ENCODE measurements at places on chromosomes 2 and 18. TPM values are rescaled to one million over a fixed set of nuclear protein-coding genes. Genes with fewer than 3 reads are reported as not detected.

DNA sequence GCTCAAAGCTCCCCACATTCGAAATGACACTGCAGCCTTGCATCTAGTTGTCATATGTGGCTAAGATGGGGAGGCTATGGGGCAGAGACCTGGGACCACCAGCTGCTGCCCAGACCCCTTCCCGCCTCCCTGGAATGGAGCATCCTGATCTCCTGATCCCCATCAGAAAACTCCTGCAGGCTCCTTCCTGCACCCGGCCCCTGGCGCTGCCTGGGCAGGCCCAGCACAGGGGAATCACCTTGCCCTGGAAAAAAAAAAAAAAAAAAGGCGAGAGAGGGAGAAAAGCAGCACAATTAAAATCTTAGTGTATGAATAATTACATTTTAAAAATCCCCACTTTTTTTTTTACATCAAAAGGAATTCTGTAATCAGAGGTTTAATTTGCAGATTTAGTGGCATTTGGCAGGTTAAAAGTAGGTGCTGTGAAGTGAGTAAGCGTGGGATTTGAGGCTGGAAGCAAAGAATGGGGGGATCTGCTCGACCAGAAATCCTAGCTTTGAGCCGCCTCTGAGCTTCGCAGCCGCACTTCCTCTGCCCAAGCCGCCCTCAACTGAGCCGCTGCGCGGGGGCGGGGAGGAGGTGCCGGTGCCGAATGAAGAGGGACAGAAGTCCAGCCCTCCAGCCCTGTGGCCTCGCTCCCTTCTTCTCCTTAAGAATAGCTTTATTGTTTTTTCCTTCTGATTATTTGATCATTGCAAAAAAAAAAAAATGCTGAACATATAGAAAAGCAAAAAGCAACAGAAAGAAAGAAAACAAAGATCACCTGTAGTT lies 30.0 kb downstream of the THNSL2 start:
- DNase-seq, result peak; percentile 11

GRCh38 chr2:134692499-134692898 lies 26.3 kb downstream of the TMEM163 start:
- DNase-seq, result no peak

DNA sequence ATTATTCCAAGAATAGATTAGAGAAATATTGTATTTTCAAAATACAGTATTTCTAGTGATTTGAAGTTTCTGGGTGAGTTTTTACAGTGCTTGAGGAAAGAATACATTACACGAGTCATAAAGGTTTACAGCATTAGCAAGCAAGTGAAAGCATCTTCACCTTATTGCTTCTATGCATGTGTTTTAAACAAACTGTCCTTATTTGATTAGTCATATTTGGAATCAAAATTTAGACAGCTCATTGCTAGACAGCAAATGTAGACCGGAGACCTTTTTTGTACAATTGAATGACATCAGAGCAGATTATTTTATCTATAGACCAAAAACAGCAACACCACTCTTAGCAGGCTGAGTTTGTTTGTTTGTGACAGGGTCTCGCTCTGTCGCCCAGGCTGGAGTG lies 69.2 kb downstream of the FAM161A start:
- no peak for DNase-seq

RNU2-63P gene
- total RNA-seq, result 39.5 TPM

LRATD1 gene
- 2.6 TPM for total RNA-seq

Measured in NCI-H460 (cell line).